Testis (tissue), 5 donors: ENCODE measurements at places on chromosomes 11 and 22.

- DNase-seq, result no peak
These were observed 91.1 kb downstream of the MYO18B start for GRCh38 chr22:25833091-25833490.

DNA sequence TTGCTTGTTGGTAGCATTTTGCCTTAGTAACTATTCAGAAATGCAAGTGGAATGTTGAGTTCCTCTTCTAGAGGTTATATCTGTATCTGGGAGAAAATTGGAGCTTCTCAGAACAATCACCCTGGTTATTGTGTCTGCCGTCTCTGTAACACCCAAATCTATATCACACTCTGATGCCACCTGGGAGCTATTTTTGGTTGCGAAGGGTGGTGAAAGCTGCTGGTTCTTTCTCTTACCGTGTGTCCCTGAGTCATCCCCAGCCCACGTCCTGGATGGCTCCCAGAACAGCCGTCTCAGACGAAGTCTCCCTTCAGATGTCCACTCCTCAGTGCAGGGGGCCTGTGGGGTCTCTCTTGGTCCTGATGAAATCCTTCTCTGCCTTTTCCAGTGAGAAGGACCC is 83.5 kb downstream of the C22orf31 start:
- peak; percentile 30 for DNase-seq

- peak; percentile 47 for DNase-seq
These were observed 12.9 kb upstream of the CDKN1C start for GRCh38 chr11:2898366-2899079.

DNA sequence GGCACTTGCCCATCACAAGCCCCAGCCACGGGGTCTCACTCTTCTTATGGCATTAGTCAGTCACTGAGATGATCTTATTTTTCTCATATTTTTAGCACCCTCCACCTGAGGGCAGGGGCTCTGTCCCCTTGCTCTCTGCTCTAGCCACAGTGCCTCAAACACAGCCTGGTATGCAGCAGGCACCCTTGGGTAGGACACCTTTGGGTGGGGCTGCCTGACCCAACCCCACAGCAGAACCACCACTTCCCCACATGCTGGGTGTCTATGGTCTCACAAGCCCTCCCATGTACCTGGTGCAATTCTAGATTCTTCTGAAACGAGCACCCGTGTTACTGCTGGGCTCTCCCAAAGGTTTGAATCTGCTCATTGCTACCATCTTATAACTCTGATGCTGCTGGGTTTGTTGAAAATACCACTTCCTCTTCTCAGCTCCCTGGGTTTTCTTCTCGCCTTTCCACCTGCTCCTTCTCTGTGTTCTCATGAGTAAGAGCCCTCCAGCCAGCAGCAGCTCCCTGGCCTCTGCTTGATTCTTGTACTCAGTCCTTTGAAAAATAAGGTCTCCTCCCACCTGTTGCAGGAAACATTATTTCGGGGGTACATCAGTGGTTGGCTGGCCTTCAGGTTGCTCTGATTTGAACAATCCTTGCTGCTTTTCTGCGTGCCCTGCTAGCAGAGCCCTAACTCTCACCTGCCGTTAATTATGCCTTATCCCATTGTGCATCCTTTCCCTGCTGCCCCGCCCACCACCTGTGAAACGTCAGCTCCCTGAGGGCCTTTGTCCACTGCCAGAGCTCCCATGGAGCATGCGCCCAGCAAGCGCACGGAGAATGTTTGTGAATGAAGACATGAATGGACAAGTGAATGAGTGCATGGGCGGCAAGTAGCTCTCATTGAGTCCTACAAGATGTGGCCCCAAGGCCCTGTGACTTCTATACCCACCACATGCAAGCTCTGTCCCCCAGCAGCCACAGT is 1181.6 kb downstream of the TBC1D22A start:
- no peak for DNase-seq

DNA sequence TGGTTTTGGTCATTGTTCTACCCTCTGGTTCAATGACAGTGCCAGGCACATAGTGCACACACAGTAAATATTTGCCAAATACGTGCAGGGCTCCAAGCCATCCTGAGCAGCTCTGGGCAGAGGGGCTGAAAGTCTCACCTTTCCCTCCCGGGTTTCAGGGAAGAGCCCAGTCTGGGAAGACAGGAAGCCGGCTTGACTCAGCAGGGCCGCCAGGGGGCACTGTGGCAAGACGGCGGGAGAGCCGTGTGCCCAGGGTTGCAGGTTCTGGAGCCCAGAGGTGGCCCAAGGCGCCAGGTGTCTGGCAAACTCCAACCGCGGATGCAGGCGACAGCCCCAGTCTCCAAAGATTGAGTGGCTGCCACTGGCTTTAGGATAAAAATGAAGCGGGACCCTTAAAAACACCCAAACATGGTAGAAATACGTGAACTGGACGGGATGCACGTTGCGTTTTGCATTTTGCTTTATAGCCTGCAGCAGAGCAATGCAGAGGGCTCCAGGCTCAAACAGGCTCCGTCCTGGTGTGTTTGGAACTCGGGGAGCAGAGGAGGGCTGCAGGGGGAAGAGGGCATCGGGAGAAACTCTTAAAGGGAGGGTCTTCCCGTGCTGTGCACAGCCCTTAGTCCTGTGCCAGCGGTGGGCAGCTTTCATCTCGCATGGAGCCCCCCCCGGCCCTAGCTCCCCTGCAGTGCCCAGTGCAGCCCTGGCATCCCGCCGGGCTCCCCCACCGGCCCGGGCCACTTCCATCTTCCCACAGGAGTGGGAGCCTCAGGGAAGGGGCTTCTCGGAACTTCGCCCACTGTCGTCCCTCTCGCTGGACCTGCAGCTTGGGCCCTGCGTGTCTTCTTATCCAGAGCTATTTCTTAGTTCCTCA is 10.7 kb downstream of the KRTAP5-5 start:
- DNase-seq, result no peak

- no peak for DNase-seq
These were observed 149.4 kb downstream of the WNT11 start for GRCh38 chr11:76056876-76057275.

GRCh38 chr22:32318361-32318760 is 39.3 kb upstream of the RFPL3 start:
- DNase-seq, result peak; percentile 1

DNA sequence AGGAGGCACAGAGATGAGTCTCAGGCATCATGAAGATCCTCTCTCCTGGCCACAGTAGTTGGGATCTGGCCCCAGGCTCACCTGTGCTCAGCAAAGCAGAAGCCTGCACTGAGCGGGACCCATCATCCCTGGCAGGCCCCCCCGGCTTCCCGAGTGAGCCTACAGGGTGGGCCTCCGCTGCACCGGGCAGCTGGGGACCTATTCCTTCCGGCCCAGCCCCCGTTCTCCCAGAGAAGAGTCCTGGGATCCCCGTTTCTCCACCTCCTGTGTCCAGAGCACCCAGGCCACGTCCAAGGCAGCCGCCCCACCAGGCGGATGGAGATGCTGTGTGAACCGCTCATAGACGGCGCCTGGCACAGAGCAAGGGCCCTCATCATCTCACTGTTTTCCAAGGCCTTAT is 52.5 kb downstream of the ANO1 start:
- DNase-seq, result no peak

GRCh38 chr11:66467034-66467659 is 442 bp downstream of the PELI3 start:
- DNase-seq, result peak; percentile 21

DNA sequence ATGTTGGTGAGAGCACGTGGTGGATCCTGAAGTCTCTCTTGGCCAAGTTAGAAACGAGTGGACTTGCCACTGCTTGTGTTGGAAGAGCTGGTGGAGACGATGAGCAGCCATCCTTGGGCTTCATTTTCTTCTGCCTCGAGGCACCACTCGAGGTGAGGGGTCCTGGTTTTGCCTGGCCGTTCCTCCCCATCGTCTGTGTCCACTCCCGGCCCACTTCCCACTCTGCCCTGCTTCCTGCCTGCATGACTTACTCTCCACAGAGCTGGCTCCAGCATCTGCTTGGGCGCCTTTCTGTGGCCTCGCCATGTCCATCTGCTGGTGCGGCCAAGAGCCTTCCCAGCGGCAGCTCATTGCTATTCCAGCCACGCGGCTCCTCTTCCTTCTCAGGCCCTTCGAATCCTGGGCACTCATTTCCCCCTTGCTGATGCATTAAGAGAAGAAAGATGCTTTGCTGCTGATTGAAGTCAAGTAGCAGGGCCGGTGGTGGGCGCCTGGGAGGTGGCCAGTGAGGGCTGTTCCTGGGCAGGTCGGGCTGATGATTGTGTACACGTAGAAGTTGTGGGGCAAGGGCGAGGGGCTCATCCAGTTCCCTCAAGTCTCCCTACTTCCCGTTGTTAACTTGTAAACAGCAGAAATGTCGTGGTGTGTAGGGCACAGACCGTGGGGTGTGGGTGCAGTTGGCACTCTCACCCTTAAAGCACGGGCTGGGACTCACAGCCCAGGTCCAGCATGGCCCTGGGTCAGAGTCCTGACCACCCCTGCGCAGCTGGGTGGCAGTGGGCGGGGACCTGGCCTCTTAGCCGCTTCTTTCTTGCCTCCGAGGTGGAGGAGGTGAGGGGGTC is 292.0 kb downstream of the TBC1D22A start:
- no peak for DNase-seq

GRCh38 chr22:25193548-25193947 is 6.1 kb upstream of the CRYBB3 start:
- no peak for DNase-seq

DNA sequence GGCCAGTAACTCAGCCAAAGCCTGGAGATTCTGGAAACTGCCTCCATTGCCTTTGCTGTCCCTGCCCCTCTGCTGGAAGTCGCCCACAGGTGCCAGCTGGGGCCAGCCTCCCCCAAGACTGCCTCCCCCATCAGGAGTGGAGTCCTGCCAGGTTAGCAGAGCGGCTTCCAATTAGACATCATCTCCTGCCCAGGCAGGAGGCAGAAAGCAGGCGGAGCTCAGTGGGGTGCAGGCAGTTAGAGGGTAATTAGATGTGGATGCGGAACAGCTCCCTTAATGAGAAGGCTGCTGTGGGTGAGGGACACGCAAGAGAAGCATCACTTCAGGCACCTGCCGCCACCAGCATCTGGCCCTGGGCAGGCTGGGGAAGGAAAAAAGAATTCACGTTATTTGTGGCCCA is 90.9 kb upstream of the TP53I11 start:
- DNase-seq, result no peak

DNA sequence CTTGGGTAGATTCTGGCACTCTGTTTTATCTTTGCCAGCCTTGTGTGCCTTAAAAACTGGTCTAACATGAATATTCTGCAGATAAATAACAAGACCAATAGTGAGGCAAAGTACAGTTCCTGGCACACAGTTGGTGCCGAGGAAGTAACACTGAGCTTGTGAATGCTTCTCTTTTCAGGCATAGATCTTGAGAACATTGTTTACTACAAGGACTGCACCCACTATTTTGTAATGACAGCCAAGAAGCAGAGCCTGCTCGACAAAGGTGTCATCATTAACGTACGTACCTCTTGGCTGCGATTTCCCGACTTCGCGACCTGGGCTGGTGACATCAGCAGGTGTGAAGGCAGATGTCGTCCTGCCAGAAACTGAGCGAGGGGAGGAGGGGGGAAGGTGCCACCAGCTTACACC is 105.7 kb downstream of the MICAL2 start:
- no peak for DNase-seq

DNA sequence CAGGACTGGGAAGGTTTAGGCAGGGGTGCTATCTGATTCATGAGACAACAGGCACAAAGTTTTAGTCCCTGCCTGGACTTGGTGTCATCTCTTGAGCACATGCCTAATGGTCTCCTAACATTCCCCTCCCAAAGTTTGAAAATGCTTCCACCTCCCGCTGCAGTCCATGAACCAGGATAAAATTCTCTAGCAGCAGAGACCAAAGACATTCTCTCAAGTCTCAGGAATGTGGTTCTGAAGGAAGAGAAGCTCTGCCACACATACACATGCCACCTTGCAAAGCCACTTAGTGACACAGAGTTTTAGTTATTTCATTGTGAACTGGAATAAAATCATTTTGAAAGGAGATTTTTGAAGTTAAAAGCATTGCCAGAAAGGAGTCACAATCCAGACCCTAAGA is 15.5 kb downstream of the OR51B6 start:
- DNase-seq, result no peak

- peak; percentile 32 for DNase-seq
These were observed 8.6 kb downstream of the DNHD1 start for GRCh38 chr11:6505577-6506240.

- DNase-seq, result no peak
These were observed 1.1 kb downstream of the SYT7 start for GRCh38 chr11:61579676-61580270.

GRCh38 chr22:17167486-17167885 is 8.4 kb upstream of the HDHD5 start:
- DNase-seq, result peak; percentile 44

- DNase-seq, result no peak
These were observed 72.6 kb downstream of the GRK3 start for GRCh38 chr22:25637032-25637431.

DNA sequence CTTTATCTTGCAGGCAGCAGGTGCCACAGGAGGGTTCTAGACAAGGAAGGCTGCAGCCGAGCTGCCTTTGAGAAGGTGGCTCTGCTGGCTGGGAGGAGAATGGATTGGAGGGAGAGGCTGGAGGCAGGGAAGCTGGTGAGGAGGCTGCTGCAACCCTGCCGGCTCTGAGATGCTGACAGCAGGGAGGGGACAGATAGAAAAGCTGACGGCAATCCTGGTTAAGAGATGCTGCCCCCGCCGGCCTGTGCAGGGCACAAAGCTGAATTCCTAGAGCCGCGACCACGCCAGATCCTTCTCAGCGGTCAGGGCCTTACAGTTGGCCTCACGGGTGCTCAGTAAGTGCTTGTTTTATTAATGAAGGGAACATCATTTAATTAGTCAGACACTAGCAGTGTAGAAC is 105.4 kb downstream of the CACNA1I start:
- DNase-seq, result no peak

DNA sequence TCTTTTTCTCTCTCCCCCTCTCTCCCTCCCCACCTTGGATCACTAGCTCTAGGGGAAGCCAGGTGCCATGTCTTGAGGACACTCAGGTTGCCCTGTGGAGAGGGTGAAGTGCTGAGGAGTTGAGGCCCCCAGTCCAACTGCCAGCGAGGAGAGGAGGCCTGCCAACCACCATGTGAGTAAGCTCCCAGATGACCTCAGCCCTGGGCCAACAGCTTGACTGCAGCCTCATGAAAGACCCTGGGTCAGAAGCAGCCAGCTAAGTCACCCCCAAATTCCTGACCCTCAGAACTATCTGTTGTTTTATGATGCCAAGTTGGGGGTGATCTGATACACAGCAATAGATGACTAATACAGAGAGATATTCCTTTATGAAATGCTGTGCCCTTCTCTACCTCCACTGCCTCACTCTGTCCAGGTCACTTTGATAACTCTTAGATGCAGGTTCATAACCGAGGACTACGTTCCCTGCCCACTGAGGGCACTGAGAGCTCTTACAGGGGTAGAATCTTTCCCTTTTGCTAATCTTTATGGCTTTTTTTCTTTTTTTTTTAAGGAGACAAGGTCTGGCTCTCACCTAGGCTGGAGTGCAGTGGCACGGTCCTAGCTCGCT is 8.0 kb downstream of the ARFGAP3 start:
- DNase-seq, result no peak

- no peak for DNase-seq
These were observed 21.0 kb upstream of the CHADL start for GRCh38 chr22:41261541-41262249.

DNA sequence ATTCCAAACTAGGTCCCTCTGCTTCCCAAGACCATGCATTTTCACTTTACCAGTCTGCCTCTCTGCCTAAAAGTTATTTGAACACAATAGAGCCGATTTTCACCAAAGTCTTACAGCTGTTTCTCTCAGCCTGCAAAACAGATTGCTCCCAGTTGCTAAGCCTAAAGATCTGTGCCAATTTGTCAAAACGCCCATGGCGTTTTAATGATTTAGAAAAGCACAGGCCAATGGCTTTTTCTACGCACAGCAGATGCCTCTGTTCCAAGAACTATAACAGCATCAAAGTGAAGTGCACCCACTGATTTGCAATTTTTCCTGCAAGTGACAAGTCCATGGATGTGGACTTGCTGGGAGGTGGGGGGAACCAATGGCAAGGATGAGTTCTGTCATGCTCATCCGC is 173.9 kb upstream of the SYN3 start:
- no peak for DNase-seq

- no peak for DNase-seq
These were observed 14.4 kb upstream of the SPTBN2 start for GRCh38 chr11:66743271-66743968.
